ENCODE measurements at places on chromosomes 7 and 10.

- DNase-seq: no peak
Observed at GRCh38 chr7:90597563-90598253, 1.6 kb downstream of the CDK14 start.

DNA sequence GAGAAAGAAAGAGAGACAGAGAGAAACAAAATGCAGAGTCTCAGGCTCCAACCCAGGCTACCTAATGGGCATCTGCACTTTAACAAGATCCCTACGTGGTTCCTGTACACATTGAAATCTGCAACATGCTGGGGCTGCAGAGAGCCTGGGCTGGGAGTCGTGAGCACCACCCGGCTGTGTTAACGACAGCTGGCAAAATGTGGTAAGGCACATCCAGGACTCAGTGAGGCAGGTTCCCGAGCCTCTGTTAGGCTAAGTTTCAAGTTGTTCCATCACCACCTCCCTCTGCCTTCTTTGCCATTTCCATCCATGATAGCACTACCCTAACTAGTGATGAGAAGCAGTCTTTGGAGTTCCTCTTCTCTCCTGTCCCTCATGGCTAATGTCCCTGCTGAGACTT lies 1.4 kb downstream of the AKR1B10 start:
- DNase-seq: no peak

DNA sequence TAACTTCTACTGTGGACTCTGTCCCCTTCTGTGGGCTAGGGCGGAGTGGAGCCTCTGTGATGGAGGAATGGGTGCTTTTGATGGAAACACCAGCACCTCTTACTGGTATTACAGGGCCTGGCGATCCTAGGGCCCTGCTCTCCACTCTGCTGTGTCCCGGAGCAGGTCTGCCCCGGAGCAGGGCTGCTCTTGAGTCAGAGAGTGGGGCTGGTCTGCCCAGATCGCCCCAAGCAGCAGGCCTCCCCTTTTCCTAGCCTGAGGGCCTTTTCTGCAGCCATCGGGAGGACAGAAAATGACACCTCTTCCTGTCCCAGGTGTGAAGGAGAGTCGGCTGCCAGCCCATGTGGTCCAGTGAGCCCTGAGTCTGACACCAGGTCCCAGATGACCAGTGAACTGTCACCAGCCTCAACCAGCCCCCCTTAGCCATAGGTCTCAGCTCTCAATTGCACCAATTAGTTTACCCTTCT lies 1.4 kb downstream of the ZNF282 start:
- peak; percentile 31 for DNase-seq

- no peak for DNase-seq
Observed at GRCh38 chr10:122308417-122309141, 37.5 kb downstream of the BTBD16 start.

DNA sequence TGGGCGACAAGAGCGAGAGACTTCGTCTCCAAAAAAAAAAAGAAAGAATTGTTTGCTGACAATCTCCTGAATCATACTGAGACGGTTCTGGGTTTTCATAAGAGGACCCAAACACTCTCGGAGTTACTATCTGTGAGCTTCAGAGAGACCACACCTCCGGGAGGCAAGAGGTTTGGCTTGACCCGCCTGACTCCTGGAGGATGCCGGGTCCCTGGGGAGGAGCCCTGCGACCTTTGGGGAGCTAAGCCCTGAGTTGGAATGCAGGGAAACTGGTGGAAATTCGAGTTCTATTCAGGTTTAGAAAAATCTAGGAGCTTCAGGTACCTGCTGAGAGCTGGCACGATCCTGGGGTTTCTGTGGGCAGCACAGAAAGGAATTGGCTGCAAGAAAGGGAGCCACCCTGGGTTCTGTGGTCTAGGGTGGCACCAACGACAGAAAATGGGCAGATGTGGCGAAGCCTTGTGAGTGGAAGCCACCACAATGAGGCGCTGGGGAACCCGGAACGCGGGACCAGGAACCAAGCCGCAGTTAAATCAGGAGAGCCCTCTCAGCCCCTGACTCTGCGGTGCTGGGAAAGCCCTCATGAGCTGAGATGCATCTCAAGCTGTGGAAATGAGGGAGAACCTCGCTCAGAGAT lies 21.9 kb upstream of the GATAD1 start:
- no peak for DNase-seq

DNA sequence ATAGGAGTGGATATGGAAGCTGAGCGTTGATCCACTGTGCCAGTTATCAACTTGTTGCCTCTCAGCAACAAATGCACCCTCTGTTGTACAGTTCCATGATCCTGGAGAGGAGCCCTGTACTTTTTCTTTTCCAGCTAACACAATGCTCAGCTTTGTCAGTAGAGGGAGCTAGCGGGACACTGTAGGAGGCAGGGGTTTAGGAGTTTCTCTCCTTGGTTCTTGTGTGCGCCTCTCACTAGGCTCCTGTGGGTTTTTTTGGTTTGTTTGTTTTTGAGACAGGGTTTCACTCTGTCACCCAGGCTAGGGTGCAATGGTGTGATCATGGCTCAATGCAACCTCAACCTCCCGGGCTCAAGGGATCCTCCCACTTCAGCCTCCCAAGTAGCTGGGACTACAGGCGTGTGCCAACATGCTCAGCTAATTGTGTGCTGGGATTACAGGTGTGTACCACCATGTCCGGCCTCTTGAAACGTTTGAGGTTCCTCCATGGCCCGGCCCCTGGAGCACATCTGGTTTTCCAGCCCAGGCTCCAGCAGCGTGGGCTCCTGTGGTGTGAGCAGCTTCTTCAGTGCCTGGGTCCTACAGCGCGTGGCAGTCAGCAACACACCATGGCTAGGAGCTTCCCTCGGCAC lies 12.0 kb upstream of the MARVELD1 start:
- peak; percentile 60 for DNase-seq

DNA sequence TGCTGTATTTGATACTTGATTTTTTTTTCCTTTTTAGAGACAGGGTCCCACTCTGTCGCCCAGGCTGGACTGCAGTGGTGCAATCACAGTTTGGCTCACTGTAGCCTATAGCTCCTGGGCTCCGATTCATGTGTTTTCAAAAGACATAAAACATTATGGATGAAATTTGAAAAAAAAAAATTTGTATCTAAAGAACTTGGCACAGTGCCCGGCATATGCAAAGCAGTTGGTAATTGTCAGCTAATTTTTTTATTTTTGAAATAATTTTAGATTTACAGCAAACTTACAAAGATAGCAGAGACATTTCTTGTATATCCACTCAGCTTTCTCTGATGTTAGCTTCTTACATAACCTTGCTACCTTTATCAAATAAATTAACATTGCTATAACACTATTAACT lies 20.3 kb upstream of the SAMD8 start:
- no peak for DNase-seq

- DNase-seq: no peak
Observed at GRCh38 chr7:514651-515598, 4.7 kb downstream of the PDGFA start.

GRCh38 chr7:26390016-26390415 lies 98.4 kb downstream of the SNX10 start:
- DNase-seq: no peak

DNA sequence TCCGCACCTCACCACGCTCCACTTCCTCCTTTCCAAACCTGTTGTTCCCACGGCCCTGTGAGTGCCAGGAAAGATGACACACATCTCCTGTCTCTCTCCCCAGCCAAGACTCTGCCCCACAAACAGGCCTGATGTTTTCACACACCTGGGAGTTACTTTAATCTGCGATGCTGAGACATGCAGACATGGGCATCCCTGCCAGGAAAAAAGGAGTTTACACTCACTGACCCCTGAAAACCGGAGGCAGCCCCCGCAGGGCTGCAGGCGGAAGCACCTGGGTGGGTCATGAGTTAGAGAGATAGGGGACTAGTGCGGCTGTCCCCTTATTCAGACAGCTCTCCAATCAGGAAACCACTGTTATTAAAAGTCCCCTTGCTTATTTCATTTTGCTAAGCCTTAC lies 106.4 kb upstream of the CARD11 start:
- no peak for DNase-seq

- DNase-seq: no peak
Observed at GRCh38 chr10:20355011-20355410, 538.8 kb downstream of the PLXDC2 start.

DNA sequence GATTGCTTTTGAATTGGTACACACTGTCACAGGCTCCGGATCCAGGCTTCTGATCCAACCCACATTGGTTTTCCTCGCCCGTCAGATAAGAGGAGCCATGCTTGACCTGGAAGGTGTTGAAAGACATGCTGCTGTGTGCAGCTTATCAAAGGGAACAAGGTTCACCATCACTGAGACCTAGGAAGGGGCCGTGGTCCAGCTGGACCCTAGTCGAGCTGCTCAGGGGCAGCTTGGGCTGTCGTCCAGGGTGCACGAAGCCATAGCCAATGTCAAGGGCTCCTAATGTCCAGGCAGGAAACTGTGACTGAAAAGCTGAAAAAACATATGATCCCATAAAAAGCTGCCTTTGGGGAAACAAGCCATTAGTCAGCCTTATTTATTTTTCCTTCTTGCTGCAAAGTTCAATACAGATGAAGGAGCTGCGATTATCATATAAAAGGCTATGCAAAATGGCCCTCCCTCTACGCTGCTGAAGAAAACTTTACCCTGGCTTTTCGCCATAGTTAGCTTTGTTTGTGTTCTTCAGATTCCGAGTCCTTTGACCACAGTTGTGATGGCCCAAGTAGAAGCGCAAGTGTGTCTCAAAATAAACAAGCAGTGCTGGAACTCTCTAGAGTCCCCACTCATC lies 118.0 kb downstream of the CREB5 start:
- no peak for DNase-seq

DNA sequence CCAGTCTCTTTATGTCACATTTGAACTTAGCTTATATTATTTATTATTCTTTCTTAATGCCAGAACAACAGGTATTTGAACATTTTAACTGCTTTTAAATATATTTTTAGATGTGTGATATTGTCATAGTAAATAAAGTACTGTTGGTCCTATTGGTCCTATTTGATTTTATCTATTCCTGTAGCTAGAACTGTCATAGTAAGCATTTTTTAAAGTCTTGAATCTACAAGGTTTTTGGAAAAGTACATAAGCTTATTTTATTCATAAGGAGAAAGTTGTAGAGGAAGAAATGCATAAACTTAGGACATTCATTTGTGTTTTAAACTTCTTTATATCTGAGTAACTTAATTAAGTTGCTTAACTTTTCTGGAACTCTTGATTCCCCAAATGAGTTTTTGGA lies 136.0 kb downstream of the PHF14 start:
- DNase-seq: no peak

GRCh38 chr10:59666310-59666709 lies 43.3 kb downstream of the SLC16A9 start:
- no peak for DNase-seq

Data from BE2C (cell line).